SIG-M5 (cell line): ENCODE measurements at places on chromosomes 13 and 19.

GRCh38 chr13:31943591-31943990 lies 88.0 kb upstream of the FRY start:
- no peak for DNase-seq

GRCh38 chr19:29714953-29715700 lies at the start of gene C19orf12:
Gene C19orf12 (minus strand): TSS chr19:29715261. CDS start chr19:29708413, 6,848 bp downstream.
- no peak for DNase-seq

- DNase-seq, result no peak
Measured at GRCh38 chr13:111429064-111429558, 108.7 kb downstream of the TEX29 start.

DNA sequence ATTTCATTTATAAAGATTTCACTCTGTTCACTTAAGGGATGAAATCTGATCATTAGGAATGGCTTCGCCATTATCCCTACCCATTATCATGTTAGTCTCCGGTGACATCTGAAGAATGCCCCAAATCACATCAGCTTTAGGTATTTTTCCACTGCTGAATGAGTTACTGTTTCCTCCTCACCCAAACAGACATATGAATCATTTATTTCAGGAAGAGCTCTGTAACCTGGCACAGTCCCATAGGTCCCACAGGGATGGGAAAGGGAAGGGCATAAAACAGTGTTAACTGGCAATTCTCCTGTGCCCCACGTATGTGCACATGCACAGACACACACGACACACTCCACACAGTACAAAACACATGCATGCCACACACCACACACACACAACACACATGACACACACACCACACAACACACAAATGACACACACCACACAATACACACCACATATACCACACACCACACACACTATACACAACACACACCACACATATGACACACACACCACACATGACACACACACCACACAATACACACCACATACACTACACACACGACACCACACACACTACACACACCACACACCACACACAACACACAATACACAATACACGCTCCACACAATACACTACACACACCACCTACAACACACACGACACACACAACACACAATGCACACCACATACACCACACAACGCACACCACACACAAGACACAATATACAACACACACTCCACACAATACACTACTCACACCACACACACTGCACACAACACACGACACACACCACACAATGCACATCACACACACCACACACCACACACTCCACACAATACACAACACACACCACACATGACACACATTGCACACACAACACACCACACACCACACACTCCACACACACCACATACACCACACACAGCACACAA lies 15.4 kb downstream of the TMEM255B start:
- no peak for DNase-seq

DNA sequence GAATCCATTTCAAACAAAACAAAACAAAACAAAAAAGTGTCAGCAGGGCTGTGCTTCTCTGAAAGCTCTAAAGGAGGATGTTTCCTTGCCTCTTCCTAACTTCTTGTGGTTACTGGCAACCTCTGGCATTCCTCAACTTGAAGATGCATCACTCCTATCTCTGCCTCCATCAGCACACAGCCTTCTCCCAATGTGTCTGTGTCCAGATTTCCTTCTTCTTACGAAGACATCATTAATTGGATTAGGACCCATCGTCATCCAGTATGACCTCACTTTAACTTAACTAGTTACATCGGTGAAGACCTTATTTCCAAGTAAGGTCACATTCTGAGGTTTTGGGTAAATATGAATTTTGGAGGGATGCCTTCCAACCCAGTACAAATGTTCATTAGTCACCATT lies 33.8 kb upstream of the GTF2F2 start:
- no peak for DNase-seq

DNA sequence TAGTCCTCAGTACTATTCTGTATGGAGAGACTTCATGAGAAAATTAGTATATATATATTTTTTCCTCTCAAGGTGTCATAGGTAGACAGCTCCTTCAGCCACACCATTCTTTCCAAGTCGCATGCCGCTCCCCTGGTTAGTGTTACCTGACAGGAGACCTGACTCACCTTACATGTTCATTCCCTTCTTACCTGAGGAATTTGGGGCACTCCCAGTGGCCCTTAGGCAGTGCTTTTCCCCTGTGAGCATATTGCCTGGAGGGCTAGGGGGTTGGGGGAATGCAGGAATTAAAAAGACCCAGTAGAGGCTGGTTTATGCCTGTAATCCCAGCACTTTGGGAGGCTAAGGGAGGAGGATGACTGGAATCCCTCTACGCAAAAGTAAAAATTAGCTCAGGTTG lies 9.0 kb upstream of the ACTN4 start:
- no peak for DNase-seq

- no peak for DNase-seq
Measured at GRCh38 chr19:6736917-6737283, 480 bp downstream of the GPR108 start.

DNA sequence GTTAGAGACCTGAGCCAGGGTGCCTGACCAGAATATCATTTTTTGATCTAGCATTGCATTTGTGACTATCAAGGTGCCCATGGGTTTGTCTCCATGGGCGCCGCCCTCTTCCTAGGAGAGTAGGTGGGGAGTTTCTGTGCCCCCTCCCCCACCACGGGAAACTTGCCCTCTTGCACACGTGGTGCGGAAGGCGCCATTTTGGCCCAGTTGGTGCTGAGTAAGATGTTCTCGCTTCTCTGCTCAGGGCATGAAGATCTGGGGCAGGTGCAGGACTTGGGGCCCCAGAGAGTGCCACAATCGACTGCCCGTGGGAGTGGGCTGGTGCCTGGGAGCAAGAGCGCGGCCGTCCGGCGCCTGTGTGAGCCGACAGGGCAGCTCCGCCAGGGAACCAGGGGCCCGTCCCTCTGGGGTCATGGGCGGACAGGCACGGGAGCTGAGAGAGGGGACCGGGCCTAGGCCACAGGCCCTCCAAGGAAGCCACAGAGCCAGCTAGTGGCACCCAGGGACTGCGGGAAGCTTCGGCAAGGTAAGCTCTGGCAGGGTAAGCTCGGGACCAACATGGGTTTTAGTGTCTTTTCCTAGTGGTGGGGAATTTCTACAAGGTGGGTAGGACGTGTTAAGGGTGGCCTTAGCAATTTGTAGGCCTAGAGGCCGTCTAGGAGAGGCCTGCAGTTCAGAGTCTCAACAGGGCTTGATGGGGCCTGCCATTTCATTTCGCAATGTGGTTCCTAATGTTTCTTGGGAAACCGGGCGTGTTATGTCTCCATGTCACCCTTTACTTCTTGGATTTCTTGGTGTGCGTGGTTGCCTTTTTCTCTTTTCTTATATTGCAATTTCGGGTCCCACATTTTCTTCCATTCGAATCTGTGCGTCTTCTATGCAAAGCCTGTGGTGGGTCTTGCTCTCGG lies 14.5 kb downstream of the SACS start:
- DNase-seq, result no peak
